Mesothelial cell of epicardium (in vitro differentiated cells): ENCODE measurements at places on chromosomes 13 and 19. TPM values are rescaled to one million over a fixed set of nuclear protein-coding genes. Genes with fewer than 3 reads are reported as not detected.
A peak's percentile ranks its signal among the peaks of the same experiment; 100 is the strongest.

GRCh38 chr19:3643674-3644313 is 17.2 kb upstream of the CACTIN start:
- no peak for DNase-seq

DNA sequence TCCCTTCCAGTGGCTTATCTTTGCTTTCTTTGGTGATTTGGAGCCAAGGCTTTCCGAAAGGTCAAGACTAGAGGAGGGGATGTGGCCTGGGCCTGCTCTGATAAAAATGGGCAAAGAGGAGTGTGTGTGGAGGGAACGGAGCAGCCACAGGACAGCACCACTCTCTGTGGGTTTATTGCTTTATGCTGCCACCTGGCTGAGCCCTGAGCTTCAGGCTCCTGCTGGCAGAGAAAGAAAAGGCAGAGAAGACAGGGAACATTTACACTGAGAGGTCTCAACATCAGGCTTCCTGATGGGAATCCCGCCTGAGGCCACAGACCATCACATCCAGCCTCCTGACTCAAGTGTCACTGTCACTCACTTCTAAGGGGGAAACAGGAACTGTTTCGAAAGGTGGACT is 9.2 kb upstream of the GSX1 start:
- DNase-seq = no peak

The THSD8 gene
- 8.4 to 11.4 TPM (median 8.8 TPM) in 3 replicates for total RNA-seq

The PNPLA6 gene
- 100 to 117 TPM (median 112 TPM) in 3 replicates for total RNA-seq

DNA sequence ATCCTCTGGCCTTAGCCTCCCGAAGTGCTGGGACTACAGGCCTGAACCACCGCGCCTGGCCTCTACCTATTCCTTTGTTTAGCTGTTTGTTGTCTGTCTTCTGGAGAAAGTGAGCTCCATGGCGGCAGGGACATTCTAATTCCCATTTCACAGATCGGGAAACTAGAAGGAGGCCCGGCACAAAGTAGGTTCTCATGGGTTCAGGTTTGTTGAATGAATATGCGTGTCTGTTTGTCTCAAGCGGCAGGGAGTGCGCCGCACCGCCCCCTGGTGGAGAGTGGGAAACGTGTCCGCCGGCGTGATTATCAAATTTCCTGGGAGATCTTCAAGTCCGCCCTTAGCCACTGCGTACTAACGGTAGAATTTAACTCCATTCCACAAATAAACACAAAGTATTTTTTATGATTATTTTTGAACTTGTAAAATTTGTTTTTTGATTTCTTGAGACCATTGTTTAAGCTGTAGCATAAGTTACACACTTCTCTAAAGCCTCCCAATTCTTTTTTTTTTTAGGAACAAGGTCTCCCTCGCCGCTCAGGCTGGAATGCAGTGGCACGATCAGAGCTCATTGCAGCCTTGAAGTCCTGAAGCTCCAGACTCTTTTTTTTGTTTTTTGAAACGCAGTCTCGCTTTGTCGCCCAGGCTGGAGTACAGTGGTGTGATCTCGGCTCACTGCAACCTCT is 8.9 kb upstream of the CCDC9 start:
- DNase-seq = peak; percentile 83

GRCh38 chr13:41707194-41707821 is 250.0 kb downstream of the RGCC start:
- no peak for DNase-seq

- no peak for DNase-seq
Measured at GRCh38 chr19:34135821-34136611, 36.3 kb upstream of the LSM14A start.

The ZNF850 gene
- total RNA-seq = 11.1 to 14.5 TPM (median 12.6 TPM) in 3 replicates

The WTIP gene
- 42.3 to 45.9 TPM (median 42.5 TPM) in 3 replicates for total RNA-seq

GRCh38 chr13:96575423-96576320 is 418.6 kb downstream of the OXGR1 start:
- no peak for DNase-seq

DNA sequence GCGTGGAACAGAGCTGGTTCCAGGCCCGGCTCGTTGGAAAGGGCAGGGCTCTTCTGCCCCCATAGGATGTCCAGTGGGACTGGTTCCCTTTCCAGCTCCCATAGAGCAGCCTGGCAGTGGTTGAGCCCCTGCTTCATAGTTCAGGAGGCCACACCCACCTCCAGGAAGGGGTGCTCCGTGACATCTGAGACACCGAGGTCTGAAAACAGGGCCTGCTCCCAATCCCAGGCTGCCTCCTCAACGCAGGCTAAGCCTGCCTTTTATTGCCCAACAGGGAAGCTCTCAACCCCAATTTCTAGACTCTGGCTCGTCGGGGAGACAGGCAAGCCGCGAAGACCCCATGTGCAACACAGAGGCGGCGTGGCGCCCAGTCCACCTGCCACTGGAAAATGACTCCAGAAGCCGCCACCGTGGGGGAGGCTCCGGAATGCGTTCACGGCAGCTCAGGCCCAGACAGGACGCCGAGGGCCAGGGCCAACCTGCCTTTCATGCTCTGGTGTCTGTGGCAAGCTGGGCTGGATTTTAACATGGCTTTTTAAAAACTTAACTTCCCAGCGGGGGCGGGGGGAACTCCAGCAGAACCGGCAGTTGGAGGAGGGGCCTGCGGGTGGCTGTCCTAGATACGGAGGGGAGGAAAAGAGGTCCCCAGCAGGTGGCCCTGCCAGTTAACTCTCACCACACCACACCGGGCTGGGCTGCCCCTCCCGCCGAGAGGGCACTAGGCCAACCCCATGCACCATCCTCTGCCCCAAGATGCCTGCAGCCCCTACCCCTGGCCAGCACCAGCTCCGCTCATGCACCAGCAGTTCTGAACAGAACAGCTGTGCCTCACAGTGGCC is 17.9 kb upstream of the TINCR start:
- DNase-seq = peak; percentile 68

- no peak for DNase-seq
Measured at GRCh38 chr13:114076329-114077090, 55.9 kb downstream of the RASA3 start.

DNA sequence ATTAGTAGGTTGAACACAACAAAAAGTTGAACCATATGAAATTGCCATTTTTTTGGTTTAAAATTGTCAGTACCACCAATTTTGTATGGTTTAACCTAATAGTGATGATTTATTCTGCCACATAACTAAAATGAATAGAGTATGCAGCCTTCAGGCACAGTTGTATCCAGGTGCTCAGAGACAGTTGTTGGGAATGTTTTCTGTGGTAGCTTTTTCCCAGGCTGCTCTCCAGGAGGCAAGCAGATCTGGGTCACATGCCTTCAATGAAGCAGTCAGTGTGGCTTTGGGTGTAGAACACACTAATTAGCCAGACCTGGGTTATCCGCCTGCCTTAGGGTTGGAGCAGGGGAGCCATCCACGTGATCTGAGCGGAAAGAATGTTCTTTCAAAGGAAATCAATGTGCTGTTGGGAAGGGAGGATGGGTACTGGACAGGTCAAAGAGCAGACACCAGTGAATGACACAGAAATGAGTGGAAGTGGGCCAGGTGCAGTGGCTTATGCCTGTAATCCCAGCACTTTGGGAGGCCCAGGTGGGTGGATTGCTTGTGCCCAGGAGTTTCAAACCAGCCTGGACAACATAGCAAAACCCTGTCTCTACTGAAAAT is 28.6 kb downstream of the MARK4 start:
- no peak for DNase-seq

DNA sequence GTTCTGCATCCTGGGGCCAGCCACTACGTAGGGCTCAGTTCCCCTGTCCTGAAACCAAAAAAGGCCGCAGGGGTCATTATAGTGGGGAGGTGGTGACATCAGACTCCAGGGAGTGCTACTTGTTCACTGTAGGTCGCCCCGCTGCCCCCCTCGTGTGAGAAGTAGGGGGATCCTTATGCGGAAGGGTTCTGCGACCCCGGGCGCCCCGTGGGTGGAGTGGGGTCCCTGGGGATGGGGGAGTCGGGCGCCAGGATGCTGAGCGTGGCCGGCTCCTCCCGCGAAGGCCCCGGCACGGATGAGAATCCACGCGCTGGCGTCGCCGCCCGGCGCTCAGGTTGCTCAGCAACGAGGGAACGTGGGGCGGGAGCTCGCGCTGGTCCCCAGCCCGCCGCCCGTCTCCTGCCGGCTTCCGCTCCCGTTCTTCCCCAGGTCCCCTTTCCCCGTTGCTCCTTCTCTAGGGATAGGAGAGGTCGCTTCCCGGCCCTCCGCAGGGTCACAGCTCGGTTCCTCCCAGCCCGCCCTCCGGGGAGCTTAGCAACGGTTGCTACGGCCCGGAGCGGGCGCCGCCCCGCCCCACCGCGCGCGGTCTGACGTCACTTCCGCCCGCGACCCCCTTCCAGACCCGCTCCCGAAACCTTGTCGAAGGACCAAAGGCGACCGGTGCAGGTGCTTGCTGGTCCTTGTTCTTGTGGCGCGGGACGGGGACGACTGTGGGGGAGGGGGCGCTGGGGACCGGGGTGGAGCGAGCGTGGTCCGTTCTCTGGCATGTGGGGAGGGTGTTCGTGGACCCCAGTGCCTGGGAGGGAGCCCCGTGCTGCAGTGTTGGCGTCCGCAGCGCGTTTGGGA is at the start of gene NAT14:
Gene NAT14, plus strand, starts transcription at position 596 of the 846 bp plus-strand sequence. CDS start 521 bp downstream, outside the sequence.
- peak; percentile 64 for DNase-seq

DNA sequence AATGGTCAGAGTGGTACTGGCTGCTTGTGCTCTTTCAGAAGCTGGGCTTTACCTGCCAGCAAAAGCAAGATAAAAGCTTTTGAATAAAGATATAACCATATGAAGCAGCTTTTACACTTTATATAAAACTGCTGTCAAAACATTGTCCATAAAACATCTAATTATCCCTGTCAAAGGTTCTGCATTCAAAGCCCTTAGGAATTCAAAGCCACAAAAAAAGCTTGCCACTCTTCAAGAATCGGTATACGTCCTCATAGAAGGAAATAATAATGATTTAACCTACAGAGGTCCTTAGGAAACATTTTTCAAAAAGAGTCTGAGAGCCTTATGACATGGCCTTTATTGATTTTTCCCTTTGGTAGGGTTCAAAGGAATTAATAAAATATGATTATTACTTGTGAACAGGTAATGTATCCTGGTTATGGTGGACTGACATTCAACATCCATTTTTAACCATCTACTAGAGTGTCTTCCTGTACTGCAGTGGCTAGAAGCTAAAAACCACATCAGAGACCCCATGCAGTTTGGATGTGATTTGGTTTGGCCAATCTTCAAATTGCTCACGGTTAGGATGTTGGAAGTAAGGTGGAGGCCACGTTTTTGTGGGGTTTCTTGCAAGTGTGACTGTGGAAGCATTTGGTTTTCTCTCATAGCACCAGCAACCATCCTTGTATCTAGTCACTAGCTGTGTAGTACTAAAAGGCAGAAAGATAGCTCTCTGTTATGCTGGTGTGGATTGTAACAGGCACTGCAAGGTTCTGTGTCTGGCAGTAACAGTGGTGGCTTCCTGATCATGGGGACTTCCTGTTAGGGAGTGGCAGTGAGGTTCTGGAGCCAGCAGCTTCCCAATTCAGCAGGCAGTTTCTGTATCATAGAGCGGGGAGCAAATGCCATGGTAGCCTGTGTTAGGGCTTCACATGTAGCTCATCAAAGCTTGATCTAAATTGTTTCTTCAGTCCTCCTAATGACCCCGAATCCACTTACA is 441.5 kb downstream of the DIAPH3 start:
- no peak for DNase-seq

The PEG3 gene
- total RNA-seq = not detected in 3 replicates

DNA sequence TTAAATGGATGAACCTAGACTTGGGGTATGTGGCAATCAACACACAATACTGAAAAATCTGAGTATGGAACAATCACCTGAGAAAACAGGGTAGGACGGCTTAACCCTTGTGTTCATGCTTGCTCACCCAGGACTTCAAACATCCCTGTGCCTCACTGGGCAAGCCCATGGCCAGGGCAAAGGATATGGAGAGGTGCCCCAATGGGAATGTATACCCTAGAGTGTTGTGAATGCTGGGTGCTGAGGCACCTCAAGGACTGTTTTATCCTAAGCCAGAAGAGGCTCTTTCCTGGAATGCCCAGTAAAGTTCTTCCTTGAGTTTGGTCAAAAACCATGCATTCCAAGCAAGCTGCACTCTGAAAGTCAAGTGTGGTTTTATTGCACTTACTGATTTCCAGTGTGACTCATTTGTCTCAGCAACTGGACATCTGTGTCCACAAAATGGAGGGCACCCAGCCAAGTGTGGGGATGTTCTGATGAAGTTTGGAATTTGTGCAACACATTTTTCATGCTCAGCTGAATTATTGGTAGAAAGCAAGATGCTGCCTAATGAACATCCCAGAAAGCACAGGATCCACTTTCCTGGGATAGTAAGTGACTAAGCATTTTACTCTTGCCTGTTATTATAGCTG is 531.3 kb downstream of the RFC3 start:
- no peak for DNase-seq

DNA sequence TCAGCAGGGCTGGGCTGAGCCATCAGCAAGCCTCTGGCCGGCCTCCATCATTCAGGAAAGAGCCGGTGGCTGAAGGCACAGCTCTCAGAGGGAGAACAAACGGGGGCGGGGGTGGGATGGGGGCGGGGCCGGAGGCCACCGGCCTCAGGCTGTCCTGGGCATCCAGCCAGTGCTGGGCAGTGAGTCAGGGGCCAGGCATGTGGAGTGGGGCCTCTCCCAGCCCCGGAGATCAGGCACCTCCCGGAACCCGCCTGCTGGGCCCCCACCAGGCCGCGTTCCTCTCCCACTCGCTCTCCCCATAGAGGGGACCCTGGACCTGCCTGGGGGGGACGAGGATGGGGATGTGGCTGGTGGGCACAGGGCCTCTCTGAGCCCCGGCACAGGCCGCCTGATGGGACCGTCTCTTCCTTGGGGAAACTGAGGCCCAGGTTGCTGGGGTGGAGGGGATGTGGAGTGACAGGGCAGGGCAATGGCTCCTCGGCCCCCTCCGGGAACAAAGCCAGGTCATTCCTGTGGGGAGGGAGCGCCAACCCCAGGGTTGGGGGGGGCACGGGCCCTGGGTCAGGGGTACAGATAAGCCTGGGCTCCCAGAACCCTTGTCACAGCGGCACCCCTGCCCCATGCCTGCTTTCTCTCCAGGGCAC is 12.9 kb downstream of the SPC24 start:
- peak; percentile 82 for DNase-seq
